ENCODE measurements at places on chromosomes 6 and 20. TPM values are rescaled to one million over a fixed set of nuclear protein-coding genes. Genes with fewer than 3 reads are reported as not detected.
A peak's percentile ranks its signal among the peaks of the same experiment; 100 is the strongest.

GRCh38 chr20:56957737-56958553, 308.5 kb downstream of the BMP7 start:
- no peaks in the 10 kb centered on the region for H3K4me1 ChIP-seq
- peaks cover 24% of the 10 kb centered on the region for H3K27me3 ChIP-seq
- H3K4me3 ChIP-seq = no peak overlapping the region
- H3K27ac ChIP-seq = no peak overlapping the region
- DNase-seq = no peak
- no peaks in the 10 kb centered on the region for H3K36me3 ChIP-seq

DNA sequence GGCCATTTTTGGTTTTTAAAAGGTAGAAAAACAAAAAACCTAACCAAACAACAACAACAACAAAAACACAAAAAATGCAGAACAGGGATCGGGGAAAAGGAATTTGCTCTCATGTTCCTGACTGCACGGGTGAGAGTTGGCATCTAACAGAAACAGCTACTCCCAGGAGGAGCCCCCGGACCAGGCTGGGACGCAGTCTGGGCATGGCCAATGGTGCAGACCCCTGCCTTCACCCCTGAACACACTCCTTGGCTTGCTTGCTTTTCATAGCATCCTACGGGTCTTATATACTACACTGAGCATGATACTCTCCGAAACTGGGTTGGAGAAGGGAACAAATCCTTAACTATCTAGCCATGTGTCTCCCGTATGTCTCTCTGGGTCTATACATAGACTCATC, 587 bp upstream of the MAS1 start:
- no peaks in the 10 kb centered on the region for H3K36me3 ChIP-seq
- H3K27me3 ChIP-seq = peaks cover 67% of the 10 kb centered on the region
- DNase-seq = no peak

DNA sequence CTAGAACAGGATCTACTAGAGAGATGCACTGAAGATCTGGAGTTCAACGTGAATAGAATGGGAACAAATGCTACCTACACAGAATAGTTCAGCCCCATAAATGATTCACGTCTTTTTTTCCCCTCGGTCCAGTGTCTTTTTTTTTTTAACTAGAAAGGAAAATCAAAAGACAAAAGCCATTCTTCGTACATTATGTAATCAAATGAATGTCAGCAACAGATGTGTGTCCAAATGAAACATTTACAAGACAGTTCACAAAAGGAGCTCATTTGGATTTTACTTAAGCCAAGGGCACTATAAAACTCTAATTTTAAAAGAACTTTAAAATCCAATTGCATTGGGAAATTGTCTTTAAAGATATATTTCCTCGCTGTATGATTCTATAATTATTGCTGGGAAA, 42.4 kb downstream of the FAM184A start:
- H3K27me3 ChIP-seq = no peaks in the 10 kb centered on the region
- no peaks in the 10 kb centered on the region for H3K4me1 ChIP-seq
- H3K27ac ChIP-seq = no peak overlapping the region
- DNase-seq = no peak
- no peaks in the 10 kb centered on the region for H3K36me3 ChIP-seq
- H3K4me3 ChIP-seq = no peak overlapping the region

DNA sequence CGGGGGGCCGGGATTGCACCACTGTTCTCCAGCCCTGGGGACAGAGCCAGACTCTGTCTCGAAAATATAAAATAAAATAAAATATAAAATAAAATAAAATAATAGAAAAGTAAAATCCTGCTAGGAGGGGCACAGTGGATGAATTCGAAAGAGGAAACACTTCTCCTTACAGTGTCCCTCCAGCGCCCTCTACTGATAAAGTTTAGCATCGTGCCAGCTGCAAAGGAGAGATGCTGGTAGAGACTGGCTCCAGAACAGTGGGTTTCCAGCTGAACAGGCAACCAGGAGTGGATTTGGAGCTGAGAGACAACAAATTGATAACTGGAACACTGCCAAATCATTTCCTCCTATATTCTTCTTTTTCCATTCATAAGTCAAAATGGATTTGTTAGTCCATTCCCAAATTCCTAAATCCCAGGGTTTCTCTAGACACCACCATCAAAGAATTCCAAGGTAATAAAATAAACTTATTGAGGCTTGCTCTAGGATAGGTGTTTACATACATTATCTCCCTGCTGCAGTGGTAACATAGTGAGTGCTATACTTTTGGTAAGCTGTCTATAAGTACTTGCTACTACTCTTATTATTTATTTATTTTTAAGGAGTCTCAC, 31.7 kb upstream of the TBPL1 start:
- DNase-seq = no peak
- no peaks in the 10 kb centered on the region for H3K4me1 ChIP-seq
- no peak overlapping the region for H3K4me3 ChIP-seq
- H3K36me3 ChIP-seq = no peaks in the 10 kb centered on the region
- peaks cover 27% of the 10 kb centered on the region for H3K27me3 ChIP-seq

- no peak overlapping the region for H3K27ac ChIP-seq
- no peaks in the 10 kb centered on the region for H3K36me3 ChIP-seq
- no peaks in the 10 kb centered on the region for H3K27me3 ChIP-seq
- no peak for DNase-seq
- no peak overlapping the region for H3K4me3 ChIP-seq
- no peaks in the 10 kb centered on the region for H3K4me1 ChIP-seq
These were observed 28.0 kb upstream of the MLIP start for GRCh38 chr6:54083287-54083686.

- DNase-seq = no peak
- H3K4me3 ChIP-seq = peak overlapping the region; percentile 28
- H3K27me3 ChIP-seq = peaks cover 6% of the 10 kb centered on the region
- H3K4me1 ChIP-seq = peaks cover 12% of the 10 kb centered on the region
These were observed 76.5 kb upstream of the SUPT3H start for GRCh38 chr6:45454008-45454911.

Gene SLC35F1
- total RNA-seq = not detected

DNA sequence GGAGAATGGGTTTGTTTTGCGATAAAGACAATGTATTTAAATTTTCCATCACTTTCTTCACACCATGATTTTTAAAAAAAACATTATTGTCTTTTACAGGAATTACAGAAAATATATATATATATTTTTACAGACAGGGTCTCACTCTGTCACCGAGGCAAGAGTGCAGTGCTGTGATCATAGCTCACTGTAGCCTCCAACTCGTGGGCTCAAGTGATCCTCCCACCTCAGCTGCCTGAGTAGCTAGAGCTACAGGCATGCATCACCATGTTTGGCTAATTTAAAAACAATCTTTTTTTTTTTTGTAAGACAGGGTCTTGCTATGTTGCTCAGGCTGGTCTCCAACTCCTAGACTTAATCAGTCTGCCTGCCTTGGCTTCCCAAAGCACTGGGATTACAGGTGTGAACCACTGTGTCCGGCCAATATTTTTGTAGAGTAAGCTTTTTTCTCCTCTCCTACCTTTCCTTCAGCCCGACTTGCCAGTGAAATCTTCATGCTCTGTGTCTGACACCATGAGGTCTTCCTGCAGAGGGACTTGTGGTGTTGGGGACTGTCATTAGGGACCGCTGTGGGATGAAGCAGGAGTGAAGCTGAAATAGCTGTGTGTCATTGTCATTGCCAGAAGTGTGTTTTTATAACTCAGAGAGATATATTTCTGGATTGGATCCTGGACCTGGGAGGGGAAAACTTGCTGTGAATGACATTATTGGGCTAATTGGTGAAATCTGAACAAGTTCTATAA, 13.2 kb downstream of the DSP start:
- no peaks in the 10 kb centered on the region for H3K4me1 ChIP-seq
- no peak for DNase-seq
- peaks cover 27% of the 10 kb centered on the region for H3K27me3 ChIP-seq
- no peak overlapping the region for H3K4me3 ChIP-seq
- no peaks in the 10 kb centered on the region for H3K36me3 ChIP-seq

- no peaks in the 10 kb centered on the region for H3K36me3 ChIP-seq
- H3K27me3 ChIP-seq = peaks cover 4% of the 10 kb centered on the region
- no peak overlapping the region for H3K27ac ChIP-seq
- no peak overlapping the region for H3K4me3 ChIP-seq
- H3K4me1 ChIP-seq = no peaks in the 10 kb centered on the region
These were observed 15.0 kb upstream of the DSE start for GRCh38 chr6:116355796-116356195.

GRCh38 chr6:13156381-13156780, 172.0 kb downstream of the TBC1D7 start:
- no peak overlapping the region for H3K27ac ChIP-seq
- H3K27me3 ChIP-seq = peaks cover 31% of the 10 kb centered on the region
- no peak overlapping the region for H3K4me3 ChIP-seq
- no peaks in the 10 kb centered on the region for H3K36me3 ChIP-seq
- no peaks in the 10 kb centered on the region for H3K4me1 ChIP-seq

Gene LINC00237
- total RNA-seq = not detected

- H3K27ac ChIP-seq = no peak overlapping the region
- peaks cover 48% of the 10 kb centered on the region for H3K27me3 ChIP-seq
- no peaks in the 10 kb centered on the region for H3K36me3 ChIP-seq
- H3K4me1 ChIP-seq = no peaks in the 10 kb centered on the region
- H3K4me3 ChIP-seq = no peak overlapping the region
These were observed 45.3 kb upstream of the STXBP5 start for GRCh38 chr6:147158881-147159280.

Gene CYP24A1
- not detected for total RNA-seq

Gene CCM2L
- total RNA-seq = not detected

- peak overlapping the region; percentile 65 for H3K27ac ChIP-seq
- DNase-seq = no peak
- H3K36me3 ChIP-seq = no peaks in the 10 kb centered on the region
- peak overlapping the region; percentile 47 for H3K4me3 ChIP-seq
- peaks cover 33% of the 10 kb centered on the region for H3K4me1 ChIP-seq
- H3K27me3 ChIP-seq = no peaks in the 10 kb centered on the region
These were observed 112.5 kb downstream of the WDR27 start for GRCh38 chr6:169589293-169589692.

- no peaks in the 10 kb centered on the region for H3K4me1 ChIP-seq
- no peaks in the 10 kb centered on the region for H3K36me3 ChIP-seq
- H3K27ac ChIP-seq = no peak overlapping the region
- peaks cover 21% of the 10 kb centered on the region for H3K27me3 ChIP-seq
- no peak for DNase-seq
These were observed 1.7 kb upstream of the TREM2 start for GRCh38 chr6:41164551-41165120.

DNA sequence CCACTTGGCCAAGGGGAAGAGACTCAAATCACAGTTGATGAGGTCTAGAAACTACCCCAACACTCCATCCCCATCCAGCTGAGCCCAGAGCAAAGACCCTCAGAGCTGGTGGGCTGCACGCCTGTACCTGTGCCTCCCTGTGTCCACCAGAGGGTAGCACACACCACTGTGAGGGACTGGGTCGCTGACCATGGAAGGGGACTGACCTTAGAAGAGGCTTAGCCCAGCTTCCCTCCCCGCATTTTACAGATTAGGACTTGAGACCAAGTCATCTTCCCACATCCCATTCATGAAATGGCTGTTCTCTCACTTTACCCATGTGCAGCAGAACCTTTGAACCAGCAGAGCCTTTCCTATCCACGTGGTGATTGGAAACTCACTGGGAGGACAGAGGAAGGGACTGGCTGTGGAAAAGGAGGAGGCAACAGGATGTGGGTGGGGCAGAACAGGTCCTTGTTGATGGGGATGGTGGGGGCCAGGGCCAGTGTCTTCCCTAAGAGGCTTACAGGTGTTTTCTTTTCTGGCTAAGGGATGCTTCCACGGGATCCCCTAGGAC, 44.3 kb downstream of the CPXM1 start:
- no peak overlapping the region for H3K4me3 ChIP-seq
- no peak overlapping the region for H3K27ac ChIP-seq
- H3K4me1 ChIP-seq = peaks cover 18% of the 10 kb centered on the region
- DNase-seq = no peak
- H3K36me3 ChIP-seq = no peaks in the 10 kb centered on the region

DNA sequence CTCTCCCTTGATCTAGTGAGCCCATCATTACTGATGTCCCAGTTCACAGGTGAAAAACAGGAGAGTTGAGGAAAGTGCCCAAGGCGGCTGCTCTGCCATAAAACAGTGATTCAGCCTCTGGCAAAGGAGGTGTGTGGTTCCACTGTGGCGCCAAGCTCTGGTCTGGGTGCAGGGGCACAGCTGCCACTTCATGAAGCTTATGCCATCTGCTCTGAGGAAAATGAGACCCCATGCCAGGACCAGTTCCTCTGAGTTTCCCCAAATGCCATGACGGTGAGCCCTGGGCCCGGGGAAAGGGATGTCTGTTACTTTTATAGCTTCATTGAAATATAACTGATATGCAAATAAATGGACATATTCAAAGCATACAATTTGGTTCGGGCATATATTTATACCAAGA, 33.7 kb upstream of the ZBP1 start:
- H3K36me3 ChIP-seq = no peaks in the 10 kb centered on the region
- H3K4me3 ChIP-seq = no peak overlapping the region
- peaks cover 8% of the 10 kb centered on the region for H3K27me3 ChIP-seq
- peaks cover 16% of the 10 kb centered on the region for H3K4me1 ChIP-seq

Gene RSPH3
- total RNA-seq = 1.9 TPM

DNA sequence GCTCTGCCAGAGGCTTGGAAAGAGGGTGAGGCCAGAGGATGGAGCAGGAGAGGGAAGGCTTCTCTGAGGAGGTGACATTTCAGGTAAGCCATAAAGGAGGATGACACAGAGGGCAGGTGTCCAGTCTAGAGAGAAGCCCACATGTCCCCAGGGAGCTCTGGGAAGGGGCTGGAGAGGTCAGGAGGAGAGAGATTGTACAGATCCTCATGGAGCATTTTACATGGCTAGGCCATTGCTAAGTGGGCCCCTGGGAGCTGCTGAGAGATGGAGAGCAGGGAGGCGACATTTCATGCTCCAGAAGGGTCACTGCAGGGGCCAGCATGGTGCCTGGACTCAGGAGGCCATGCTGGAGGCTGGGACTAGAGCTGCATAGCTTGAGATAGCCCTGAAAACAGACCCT, 124.5 kb downstream of the TOX2 start:
- no peak for DNase-seq
- H3K36me3 ChIP-seq = no peaks in the 10 kb centered on the region
- H3K4me1 ChIP-seq = no peaks in the 10 kb centered on the region
- peaks cover 56% of the 10 kb centered on the region for H3K27me3 ChIP-seq
- no peak overlapping the region for H3K27ac ChIP-seq
- H3K4me3 ChIP-seq = no peak overlapping the region

- H3K4me3 ChIP-seq = no peak overlapping the region
- peaks cover 17% of the 10 kb centered on the region for H3K4me1 ChIP-seq
- peaks cover 17% of the 10 kb centered on the region for H3K27me3 ChIP-seq
These were observed 58.8 kb upstream of the ZNF831 start for GRCh38 chr20:59104831-59105230.

DNA sequence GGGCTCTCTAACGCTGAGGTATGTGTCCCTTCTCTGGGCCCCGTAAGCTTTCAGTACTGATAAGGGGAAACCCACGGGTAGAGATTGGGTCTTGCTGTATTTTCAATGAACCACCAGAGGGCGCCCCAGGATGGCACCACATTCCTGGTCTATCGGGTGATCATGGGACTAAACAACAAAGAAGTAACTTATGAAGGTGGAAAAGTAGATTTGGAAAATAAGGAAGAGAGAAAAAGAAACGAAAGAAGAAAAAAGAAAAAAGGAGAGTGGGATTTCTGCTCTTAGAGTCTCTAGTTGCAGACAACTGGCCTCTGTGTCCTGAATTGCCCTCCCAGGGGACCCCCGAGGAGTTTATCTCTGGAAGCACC, 93.8 kb downstream of the GMPR start:
- H3K4me3 ChIP-seq = no peak overlapping the region
- H3K27me3 ChIP-seq = no peaks in the 10 kb centered on the region
- DNase-seq = peak; percentile 86
- no peaks in the 10 kb centered on the region for H3K36me3 ChIP-seq
- H3K4me1 ChIP-seq = peaks cover 7% of the 10 kb centered on the region
